ENCODE measurements at places on chromosomes 16 and 17. TPM values are rescaled to one million over a fixed set of nuclear protein-coding genes. Genes with fewer than 3 reads are reported as not detected.

Gene IL21R
- 1.1 TPM for total RNA-seq

Gene CDK12
- 15.6 TPM for total RNA-seq

Gene BRIP1
- total RNA-seq: 10.7 TPM

Gene ENPP7
- not detected for total RNA-seq

Gene SEPTIN1
- not detected for total RNA-seq

Gene IRF8
- total RNA-seq: not detected

Gene NUDT21
- 101 TPM for total RNA-seq

Gene KCNJ12
- 0.10 TPM for total RNA-seq

Gene RAB37
- total RNA-seq: not detected

Gene BCL6B
- total RNA-seq: not detected

Gene MPP3
- total RNA-seq: 6.1 TPM

Gene TOM1L2
- total RNA-seq: 16.2 TPM

Gene WNT3
- 0.96 TPM for total RNA-seq

Gene CES3
- 0.10 TPM for total RNA-seq

Gene PLCD3
- total RNA-seq: 15.3 TPM

Gene TMEM92
- total RNA-seq: not detected

Gene KRT27
- not detected for total RNA-seq

DNA sequence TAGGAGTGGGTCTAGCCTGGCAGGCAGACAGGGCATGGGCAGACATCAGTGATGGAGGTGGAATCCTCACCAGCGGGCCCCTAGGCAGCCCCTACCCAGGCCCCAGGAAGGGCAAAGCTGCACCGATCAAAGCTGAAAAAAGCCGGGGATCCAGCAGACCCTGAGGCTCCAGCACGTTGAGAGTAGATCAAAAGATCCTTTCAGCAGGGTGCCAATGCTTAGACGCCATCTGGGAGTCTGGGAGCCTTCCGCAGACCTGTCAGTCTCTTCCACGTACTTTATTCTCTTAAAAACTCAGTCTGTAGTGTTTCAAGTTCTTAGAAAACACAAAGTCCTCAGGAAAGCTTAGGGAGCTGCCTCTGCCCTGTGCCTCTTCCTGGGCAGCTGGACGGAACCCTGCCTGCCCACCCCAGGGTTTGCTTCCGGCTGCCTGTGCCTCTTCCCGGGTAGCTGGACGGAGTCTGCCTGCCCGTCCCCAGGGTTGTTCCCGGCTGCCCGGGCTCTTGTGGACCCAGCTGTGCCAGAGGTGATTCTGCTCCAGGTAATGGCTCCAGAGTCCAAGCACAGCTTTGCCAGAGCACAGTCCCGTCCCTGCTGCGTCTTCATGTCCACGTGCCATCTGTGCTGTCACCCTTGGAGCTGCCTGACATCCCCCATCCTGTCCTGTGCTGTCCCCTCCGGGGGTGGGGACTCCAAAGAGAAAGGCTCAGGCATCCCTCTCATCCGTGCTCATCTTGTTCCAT lies 50.8 kb upstream of the PVALEF start:
- DNase-seq: no peak

- DNase-seq: no peak
Observed at GRCh38 chr17:57808882-57809281, 41.0 kb downstream of the MRPS23 start.

DNA sequence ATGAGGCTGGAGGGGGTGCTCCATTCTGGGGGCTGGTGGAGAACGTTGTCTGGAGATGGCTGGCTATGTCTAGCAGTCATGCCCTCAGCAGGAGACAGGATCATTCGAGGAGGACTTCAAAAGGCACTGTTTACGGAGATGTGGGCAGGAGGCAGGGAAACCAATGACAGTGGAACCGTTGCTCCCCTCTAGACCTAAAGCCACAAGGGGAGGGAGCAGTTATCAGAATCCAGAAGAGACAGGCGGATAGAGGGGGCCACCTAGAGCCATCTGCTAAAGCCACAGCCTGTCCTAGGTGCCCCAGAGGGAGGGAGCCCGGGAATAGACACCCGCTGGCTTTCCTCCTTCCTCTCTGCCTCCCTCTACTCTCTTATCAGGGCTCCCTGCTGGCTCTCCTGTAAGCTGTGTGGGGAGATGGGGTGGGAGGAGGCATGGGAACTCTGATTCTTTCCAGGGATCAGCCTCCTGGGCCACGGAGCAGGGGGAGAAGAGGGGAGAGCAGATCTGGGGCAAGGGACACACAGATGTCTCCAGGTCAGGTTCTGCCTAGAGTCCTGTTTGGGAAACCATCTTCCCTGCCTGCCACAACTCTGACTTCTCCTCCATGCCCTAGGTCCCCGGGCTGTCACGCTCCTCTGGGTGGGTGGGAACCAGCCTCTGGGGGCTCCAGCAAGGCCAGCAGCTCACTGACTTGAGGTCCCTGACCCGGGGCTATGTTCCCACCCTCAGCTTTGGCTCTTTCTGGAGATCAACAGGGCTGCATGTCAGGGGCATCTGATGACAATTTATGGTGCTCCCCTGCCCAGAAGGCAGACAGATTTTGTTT lies 42.3 kb downstream of the IRX3 start:
- no peak for DNase-seq

DNA sequence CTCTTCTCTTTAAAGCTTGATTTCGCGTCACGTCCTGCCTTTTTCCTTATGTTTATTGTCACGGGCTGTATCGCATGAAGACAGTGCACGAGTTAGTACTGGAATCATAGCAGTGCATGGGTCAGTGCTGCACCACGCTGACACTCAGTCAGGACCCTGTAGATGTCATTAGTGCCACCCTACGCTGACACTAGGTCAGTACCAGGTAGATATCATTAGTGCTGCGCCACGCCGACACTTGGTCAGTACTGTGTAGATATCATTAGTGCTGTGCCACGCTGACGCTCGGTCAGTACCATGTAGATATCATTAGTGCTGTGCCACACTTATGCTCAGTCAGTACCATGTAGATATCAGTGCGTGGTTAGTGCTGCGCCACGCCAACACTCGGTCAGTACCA lies 106.2 kb upstream of the ZNF469 start:
- no peak for DNase-seq

GRCh38 chr16:4309833-4310266 lies 6.0 kb upstream of the GLIS2 start:
- DNase-seq: peak; percentile 70

GRCh38 chr17:36583787-36584186 lies 7.9 kb upstream of the DHRS11 start:
- DNase-seq: no peak

DNA sequence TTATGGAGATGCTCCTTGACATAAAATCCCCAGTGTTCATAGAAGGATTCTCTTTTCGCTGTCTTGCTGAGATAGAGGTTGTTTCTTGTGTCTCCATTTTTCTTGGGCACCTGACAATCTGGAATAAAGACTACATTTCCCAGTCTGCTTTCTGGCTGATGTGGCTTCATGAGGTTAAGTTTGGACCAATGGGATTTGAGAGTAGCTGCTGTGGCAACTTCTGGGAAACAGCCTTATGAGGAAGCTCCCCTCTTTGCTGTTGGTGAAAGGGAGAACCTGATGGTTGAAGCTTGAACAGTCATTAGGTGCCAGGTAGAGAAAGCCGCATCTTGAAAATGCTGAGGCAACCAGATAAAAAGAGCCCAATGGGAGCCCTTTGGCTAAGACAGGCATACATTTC lies 24.4 kb downstream of the HS3ST4 start:
- DNase-seq: no peak

GRCh38 chr16:88617268-88618031 lies 20.9 kb upstream of the IL17C start:
- no peak for DNase-seq

GRCh38 chr16:17359788-17360390 lies 110.9 kb downstream of the XYLT1 start:
- peak; percentile 91 for DNase-seq

DNA sequence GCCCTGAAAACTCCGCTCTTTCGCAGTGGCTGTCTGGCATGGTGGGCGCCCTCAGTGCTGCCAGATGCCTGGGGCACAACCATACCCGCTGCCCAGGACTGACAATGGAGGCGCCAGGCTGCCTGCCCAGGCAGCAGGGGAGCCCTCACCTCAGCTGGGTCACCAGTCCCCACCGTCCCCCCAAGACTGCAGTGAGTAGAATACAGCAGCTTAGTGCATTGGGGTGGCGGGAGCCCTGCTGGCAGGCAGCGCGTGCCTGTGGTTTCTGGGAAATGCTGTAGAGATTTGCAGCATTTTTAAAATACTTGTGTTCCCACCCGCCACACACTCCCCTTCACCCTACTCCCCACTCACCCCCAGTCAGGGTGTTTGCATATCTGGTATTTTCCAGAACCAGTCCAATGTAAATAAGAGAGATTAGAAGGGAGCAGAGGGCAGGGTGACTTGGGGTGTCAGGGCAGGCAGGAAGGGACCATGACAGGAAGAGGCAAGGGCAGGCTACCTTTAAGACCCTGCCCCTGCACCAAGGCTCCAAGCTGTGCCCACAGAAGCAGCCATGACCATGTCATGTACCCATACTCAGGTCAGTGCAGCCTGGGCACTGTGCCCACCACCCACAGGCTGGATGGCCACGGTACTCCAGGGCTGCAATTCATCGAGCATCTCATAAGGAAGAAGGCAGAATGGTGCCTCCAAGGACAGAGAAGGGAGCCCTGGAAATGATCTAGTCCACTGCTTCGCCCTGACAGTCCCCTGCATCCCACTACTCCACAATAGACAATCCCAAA lies 21.5 kb downstream of the MYO18A start:
- DNase-seq: peak; percentile 64

DNA sequence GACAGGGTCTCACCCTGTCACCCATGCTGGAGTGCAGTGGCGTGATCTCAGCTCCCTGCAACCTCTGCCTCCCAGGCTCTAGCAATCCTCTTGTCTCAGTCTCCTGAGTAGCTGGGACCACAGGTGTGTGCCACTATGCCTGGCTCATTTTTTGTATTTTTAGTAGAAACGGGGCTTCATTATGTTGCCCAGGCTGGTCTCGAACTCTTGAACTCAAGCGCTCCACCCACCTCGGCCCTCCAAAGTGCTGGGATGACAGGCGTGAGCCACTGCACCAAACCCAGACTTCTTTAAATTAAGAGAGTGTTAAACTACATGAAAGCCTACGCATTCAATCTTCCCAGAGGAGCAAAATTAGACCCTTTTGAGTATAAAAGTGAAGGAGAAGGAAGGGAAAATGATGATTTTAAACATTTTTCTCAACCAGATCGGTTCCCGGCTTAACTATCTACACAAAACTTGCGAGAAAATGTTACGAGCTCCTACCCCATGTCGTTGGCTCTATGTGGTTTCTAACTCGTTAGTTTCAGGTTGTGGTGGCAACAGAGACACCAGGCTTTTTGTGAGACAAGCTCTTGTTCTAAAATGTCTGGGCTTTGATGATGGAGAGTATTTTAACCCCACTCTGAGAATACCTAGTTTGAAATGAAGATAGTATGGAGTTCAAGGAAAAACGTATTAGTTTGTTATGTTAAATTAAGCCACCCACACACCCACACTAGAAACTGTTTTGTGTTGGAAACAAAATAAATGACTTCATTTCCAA lies 26.3 kb downstream of the STAT5B start:
- no peak for DNase-seq

DNA sequence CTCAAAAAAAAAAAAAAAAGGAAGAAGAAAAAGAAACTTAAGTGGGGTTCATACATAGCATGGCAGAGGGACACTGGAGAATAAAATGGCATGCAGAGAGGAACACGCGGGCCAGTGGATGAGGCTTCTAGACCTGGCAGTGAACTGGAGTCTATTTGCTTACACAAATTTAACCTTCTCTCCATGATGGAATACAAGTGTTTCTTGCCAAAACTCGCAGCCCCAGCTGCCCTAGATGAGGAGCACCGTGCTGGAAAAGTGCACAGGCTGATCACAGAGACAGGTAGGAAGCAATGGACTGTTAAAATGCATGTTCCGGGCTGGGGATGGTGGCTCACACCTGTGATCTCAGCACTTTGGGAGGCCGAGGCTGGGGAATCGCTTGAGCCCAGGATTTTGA lies 9.3 kb downstream of the SSTR2 start:
- no peak for DNase-seq

GRCh38 chr17:78539781-78540180 lies 37.4 kb downstream of the DNAH17 start:
- no peak for DNase-seq

GRCh38 chr16:89717688-89718505 lies 2.8 kb downstream of the VPS9D1 start:
- no peak for DNase-seq

GRCh38 chr16:18853694-18854093 lies 52.3 kb upstream of the ARL6IP1 start:
- no peak for DNase-seq

- DNase-seq: peak; percentile 82
Observed at GRCh38 chr17:12637015-12637414, 28.7 kb upstream of the MYOCD start.
